ENCODE measurements at places on chromosomes 16 and 17. TPM values are rescaled to one million over a fixed set of nuclear protein-coding genes. Genes with fewer than 3 reads are reported as not detected.

TPSD1 gene
- 5.9 TPM for total RNA-seq

AANAT gene
- not detected for total RNA-seq

- no peaks in the 10 kb centered on the region for H3K4me1 ChIP-seq
- H3K36me3 ChIP-seq = no peaks in the 10 kb centered on the region
- H3K27ac ChIP-seq = no peak overlapping the region
Observed at GRCh38 chr16:14140923-14141322, 69.8 kb downstream of the MRTFB start.

DNA sequence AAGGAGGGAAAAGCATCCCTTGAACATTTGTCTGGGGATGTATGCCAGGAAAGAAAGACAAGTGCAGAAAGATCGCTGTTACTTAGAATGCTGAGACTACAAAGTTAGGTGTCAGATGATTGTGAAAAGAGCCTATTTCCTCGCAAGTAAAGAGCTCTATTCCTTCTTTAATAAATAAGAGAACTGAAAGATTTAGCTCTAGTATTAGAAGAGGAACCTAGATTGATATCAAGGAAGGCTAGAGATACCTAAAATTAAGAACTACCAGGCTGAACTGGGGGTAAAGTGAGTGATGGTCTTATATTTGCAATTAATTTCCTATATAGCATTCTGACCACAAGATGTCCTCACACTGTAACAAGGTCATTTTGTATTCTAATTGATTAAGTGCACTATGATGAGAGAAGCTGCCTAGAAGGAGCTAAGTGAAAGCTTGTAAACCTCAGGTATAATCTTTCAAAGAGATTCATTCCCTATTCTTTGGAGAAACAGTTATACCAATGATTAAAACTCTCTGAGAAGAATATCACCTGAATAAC is 62.3 kb downstream of the SSH2 start:
- H3K27ac ChIP-seq = no peak overlapping the region
- no peak for DNase-seq
- H3K4me3 ChIP-seq = no peak overlapping the region
- no peaks in the 10 kb centered on the region for H3K4me1 ChIP-seq

DNA sequence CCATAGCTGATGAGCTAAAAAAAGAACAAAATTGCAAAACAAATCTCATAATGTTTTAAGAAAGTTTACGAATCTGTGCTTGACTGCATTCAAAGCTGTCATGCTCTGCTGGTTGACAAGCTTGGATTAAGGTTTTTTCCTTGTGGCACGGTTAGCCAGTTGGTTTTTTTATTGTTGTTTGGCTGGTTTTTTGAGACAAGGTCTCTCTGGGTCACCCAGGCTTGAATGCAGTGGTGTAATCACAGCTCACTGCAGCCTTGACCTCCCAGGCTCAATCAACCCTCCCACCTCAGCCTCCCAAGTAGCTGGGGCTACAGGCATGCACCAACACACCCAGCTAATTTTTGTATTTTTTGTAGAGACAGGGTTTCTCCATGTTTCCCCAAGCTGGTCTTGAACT is 45.7 kb downstream of the PHKB start:
- no peak for DNase-seq
- H3K4me1 ChIP-seq = no peaks in the 10 kb centered on the region
- H3K36me3 ChIP-seq = no peaks in the 10 kb centered on the region
- no peak overlapping the region for H3K27ac ChIP-seq
- H3K4me3 ChIP-seq = no peak overlapping the region

DNA sequence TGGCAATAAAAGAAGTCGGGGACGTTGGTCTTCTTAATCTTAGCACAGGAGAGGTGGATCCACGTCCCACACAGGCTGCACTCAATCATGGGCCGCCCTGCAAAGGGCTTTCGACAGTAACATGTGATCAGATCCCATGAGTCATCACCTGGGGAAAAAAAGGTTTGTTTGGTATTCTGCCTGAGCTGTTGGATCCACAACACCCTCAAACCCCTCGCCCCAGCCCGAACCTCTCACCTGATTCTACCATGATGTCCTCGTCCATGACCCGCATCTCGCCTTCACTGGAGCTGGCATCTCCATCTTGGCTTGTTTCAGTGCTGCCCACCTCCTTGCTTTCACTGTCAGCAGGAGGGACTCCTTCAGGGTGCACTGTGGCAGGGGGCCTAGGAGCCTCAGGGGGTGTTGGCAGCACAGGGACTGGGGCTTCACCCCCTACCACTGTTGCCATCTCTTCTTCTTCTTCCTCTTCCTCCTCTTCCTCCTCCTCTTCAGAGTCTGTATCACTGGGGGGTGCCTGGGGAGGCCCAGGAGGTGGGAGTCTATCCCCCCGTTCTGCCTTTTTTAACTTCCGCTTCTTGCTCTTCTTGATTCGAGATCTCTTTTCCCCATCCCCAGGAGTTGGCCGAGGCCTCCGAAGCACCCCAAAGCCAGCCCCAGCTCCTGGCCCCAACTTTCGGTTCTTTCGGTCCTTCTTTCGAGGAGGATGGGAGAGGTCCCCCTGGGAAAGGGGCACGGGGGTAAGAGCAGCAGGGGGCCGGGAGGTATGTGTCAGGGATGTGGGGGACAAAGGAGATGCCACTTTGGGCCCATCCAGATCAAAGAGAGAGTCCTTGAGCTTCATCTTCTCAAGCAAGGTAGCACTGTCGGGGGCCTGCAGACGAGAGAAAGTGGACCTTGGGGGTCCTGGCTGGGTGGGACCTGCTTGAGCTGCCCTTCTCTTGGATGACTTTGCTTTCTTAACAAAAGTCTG is 1.7 kb upstream of the DVL2 start:
- H3K27ac ChIP-seq = peak overlapping the region; percentile 15
- no peaks in the 10 kb centered on the region for H3K27me3 ChIP-seq
- H3K4me3 ChIP-seq = no peak overlapping the region
- H3K4me1 ChIP-seq = peaks cover 24% of the 10 kb centered on the region

- no peak for DNase-seq
- H3K4me3 ChIP-seq = peak overlapping the region; percentile 80
- no peaks in the 10 kb centered on the region for H3K27me3 ChIP-seq
- no peaks in the 10 kb centered on the region for H3K36me3 ChIP-seq
- no peaks in the 10 kb centered on the region for H3K4me1 ChIP-seq
- no peak overlapping the region for H3K27ac ChIP-seq
Observed at GRCh38 chr16:1677339-1677738, 740 bp upstream of the JPT2 start.

- H3K4me3 ChIP-seq = peak overlapping the region; percentile 15
- no peak overlapping the region for H3K27ac ChIP-seq
- no peak for DNase-seq
Observed at GRCh38 chr17:56679115-56679776, 85.7 kb downstream of the NOG start.

Measured in breast epithelium (tissue), 4 donors.